ENCODE measurements at places on chromosomes 11 and 22.
A peak's percentile ranks its signal among the peaks of the same experiment; 100 is the strongest.

GRCh38 chr11:9691865-9692264 lies 28.0 kb downstream of the SWAP70 start:
- H3K36me3 ChIP-seq: peaks cover 16% of the 10 kb centered on the region
- H3K27me3 ChIP-seq: no peaks in the 10 kb centered on the region
- no peak overlapping the region for H3K4me3 ChIP-seq
- H3K4me1 ChIP-seq: peaks cover 46% of the 10 kb centered on the region

DNA sequence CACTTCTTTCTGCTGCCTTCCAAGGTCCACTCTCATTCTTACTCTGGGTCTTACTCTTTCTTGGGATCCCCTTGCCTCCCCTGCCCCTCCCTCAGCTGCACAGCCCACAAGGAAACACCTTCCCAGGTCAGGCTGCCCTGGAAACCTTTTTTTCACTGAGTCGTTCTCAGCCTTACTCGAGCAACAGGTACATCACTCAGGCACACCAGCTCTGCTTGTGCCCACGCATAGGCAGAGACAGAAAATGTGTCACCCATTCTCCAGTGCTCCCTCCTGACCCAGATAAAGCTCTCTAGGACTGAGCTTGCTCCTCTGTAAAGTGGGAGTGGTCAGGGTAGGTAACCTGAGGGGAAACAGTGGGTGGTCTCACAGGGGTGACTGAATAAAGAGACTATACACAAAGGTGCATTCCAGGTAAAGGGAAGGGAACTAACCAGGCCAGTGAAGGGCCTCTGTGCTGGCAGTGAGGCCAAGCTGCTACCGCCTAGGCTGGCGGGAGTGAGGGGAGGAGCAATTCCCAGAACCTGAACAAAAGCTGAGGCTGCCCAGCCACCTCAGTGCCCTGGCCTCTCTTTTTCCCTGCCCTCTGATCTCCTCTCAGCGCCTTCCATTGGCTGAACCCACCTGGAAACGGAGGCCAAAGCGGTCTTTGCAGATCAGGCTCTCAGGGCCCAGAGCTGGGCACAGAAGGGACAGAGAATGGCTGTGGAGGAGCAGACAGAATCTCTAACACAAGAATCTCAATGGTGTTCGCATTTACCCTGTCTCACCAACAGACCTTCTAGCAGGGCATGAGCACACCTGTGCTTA lies 15.9 kb downstream of the PRG3 start:
- no peaks in the 10 kb centered on the region for H3K27me3 ChIP-seq
- H3K36me3 ChIP-seq: no peaks in the 10 kb centered on the region
- no peak for DNase-seq
- H3K4me3 ChIP-seq: no peak overlapping the region
- no peak overlapping the region for H3K27ac ChIP-seq

DNA sequence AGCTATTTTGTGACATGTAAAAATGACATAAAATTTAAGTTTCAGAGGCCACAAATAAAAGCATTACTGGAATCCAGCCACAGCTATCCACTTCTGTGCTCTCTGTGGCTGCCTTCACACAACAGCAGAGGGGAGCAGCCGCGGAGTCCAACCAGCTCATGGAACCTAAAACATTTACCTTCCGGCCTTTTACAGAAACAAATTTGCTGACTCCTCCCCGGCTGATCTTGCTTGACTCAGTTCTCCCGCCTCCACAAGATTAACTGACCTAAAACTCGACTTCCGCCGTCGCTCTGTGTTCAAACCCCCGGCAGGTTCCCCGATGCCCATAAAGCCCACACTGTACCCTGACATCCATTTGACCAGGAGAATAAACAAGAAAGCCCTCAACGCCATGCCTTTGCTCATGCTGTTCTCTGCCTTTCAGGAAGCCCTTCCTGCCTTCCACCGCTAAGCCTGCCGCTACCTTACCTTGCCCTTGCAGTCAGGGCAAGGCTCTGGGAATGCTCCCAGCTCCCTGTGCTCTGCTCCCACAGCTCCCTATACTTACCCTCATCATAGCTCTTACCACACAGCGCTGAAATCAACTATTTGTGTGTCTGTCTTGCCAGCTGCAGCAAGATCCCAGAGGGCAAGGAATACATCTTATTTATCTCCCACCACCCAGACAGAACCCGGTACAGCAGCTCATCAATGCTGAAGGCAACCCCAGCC lies 35.4 kb downstream of the MICAL3 start:
- peaks cover 8% of the 10 kb centered on the region for H3K36me3 ChIP-seq
- no peak for DNase-seq
- no peak overlapping the region for H3K27ac ChIP-seq
- H3K4me3 ChIP-seq: no peak overlapping the region
- H3K27me3 ChIP-seq: no peaks in the 10 kb centered on the region

GRCh38 chr11:34624069-34624468 lies 3.2 kb downstream of the EHF start:
- DNase-seq: peak; percentile 38
- H3K36me3 ChIP-seq: no peaks in the 10 kb centered on the region
- H3K4me1 ChIP-seq: peaks cover 13% of the 10 kb centered on the region
- H3K27me3 ChIP-seq: peaks cover 3% of the 10 kb centered on the region

DNA sequence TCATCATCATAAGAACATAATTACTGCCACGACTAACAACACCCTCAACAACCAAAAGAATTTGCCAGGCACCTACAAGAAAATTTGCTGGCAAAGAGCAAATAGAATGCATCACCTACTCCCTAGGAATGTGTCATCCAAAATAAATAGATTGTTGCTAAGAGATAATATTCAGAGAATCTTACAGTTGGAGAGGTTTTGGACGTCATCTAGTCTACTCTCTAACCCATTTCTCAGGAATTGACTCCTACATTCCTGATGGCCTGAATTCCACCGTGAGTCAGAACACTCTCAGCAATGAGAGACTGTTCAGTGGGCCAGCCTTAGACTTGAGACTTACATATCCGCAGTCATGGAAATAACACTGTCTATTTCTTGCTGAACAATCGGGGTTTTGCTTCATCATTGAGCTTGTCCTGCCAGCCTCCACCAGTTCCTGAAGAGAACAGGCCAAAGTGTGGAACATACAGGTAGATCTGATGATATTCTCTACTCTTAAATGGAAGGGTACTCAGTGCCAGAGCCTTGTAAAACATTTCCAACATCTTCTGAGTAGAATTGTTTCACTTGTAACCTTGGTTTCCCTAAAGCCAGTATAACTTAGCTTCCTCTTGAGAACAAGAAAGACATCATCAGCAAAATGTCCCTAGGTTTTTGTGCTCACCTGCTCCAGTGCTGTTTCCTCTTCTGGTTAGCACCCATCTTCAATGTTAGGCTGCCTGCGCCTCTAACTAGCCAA lies 8.3 kb downstream of the KIRREL3 start:
- H3K4me3 ChIP-seq: no peak overlapping the region
- peaks cover 6% of the 10 kb centered on the region for H3K27me3 ChIP-seq
- DNase-seq: no peak
- H3K4me1 ChIP-seq: no peaks in the 10 kb centered on the region

DNA sequence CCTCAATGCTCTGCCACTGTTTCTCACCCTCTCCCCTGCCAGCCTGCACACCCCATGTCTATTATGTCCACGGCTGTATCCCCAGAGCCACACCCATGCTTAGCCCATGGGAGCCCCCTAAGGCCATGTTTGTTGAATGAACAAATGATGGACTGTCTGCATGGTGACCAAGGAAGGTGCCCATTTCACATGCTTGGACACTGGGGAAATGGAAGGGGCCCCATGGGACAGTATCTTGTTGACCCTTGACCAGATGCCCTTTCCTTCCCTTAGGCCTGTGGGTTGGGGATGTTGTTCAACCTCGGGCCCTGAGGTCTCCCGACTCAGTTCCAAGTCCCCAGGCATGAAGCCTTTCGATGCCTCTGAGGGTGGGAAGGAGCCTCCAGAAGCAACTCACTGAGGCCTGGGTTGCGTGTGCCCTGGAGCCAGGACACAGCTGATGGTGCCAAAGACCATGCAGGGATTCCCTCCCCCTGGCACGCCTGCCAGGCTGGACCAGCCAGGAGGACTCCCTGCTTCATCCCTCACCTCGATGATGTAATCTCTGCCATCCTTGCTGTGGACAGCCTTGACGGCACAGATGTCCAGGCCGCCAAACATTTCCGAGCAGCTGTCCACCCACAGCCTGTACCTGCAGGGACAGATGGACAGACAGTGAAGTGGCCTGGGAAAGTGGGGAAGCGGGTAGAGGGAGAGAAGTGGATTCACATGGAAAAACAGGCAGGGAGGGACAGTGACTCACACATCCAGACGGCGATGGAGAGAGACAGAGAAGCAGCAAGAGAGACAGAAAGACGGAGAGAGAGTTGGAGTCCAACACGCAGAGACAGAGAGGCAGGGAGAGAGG lies 58.9 kb downstream of the FBXO7 start:
- H3K27me3 ChIP-seq: no peaks in the 10 kb centered on the region
- no peak for DNase-seq
- no peak overlapping the region for H3K4me3 ChIP-seq
- no peaks in the 10 kb centered on the region for H3K4me1 ChIP-seq

GRCh38 chr11:88102598-88102934 lies 72.7 kb downstream of the RAB38 start:
- no peaks in the 10 kb centered on the region for H3K36me3 ChIP-seq
- no peak for DNase-seq
- no peak overlapping the region for H3K4me3 ChIP-seq
- no peak overlapping the region for H3K27ac ChIP-seq

- H3K36me3 ChIP-seq: no peaks in the 10 kb centered on the region
- no peak overlapping the region for H3K27ac ChIP-seq
- no peak for DNase-seq
- 0 out of 2 replicates have a peak, but pooled peaks cover 6% of the 10 kb centered on the region for H3K27me3 ChIP-seq
- H3K4me3 ChIP-seq: no peak overlapping the region
- H3K4me1 ChIP-seq: no peaks in the 10 kb centered on the region
Observed at GRCh38 chr11:1733009-1733715, 17.2 kb downstream of the IFITM10 start.

- H3K27ac ChIP-seq: no peak overlapping the region
- no peaks in the 10 kb centered on the region for H3K36me3 ChIP-seq
- no peak overlapping the region for H3K4me3 ChIP-seq
- no peaks in the 10 kb centered on the region for H3K4me1 ChIP-seq
- no peak for DNase-seq
- no peaks in the 10 kb centered on the region for H3K27me3 ChIP-seq
Observed at GRCh38 chr11:92869716-92870115, 99.7 kb upstream of the MTNR1B start.

DNA sequence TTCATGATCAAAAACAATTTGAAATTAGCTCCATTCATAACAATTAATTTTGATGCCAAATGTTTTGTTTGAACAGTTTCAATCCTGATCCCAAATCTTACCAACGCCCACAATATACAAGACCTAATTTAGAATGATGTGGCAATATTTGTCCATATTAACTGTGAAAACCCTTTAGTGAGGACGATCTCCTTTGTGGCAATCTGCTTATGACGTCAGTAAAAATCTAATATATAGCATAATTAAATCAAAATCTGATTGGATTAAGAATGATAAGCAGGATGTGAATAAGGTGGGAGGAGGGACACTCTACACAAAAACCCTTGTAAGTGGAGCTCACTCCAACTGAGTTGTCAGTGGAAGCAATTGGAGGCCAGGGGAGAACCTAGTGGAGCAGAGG lies 11.9 kb upstream of the SLC5A4 start:
- DNase-seq: no peak
- H3K27me3 ChIP-seq: peaks cover 1% of the 10 kb centered on the region
- no peaks in the 10 kb centered on the region for H3K4me1 ChIP-seq
- H3K36me3 ChIP-seq: no peaks in the 10 kb centered on the region
- no peak overlapping the region for H3K4me3 ChIP-seq
- no peak overlapping the region for H3K27ac ChIP-seq

GRCh38 chr11:72670041-72670440 lies 4.2 kb downstream of the PDE2A start:
- H3K4me1 ChIP-seq: peaks cover 25% of the 10 kb centered on the region
- no peak overlapping the region for H3K4me3 ChIP-seq
- H3K27ac ChIP-seq: no peak overlapping the region
- DNase-seq: no peak
- no peaks in the 10 kb centered on the region for H3K36me3 ChIP-seq

DNA sequence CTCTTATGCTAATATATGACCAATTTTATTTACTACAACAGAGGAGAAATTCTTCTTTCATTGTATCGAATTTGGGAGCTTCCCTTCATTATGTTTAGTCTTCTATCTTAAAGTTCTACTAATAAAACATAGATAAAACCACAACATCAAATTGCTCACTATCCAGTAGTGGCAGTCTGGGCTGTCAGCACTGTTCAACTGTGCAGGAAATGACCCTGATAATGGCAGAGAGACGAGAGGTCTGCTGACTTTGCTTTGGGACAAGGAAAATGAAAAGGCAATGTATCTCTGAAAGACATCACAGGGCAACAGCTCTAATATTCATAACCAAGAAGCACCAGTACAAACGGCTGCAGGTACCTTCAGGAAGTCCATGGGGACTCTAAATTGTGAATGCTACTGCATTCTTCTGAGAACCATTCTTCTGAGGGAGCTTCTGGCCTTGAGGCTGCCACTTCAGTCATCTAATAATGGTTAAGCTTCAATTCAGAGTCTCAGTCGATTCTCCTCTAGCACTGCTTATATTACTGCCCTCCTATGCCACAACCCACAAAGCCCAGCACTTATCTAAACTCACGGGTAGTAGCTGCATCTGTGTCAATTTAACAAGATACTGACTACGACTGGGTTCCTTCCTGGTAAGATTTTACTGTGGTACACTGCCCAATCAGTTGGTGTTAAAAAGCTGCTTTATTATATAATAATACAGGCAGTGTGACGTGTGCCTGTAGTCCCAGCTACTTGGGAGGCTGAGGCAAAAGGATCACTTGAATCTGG lies 44.2 kb downstream of the CKAP5 start:
- no peak for DNase-seq
- H3K27me3 ChIP-seq: no peaks in the 10 kb centered on the region
- H3K4me1 ChIP-seq: no peaks in the 10 kb centered on the region
- H3K36me3 ChIP-seq: peaks cover 5% of the 10 kb centered on the region
- H3K4me3 ChIP-seq: no peak overlapping the region

- H3K27me3 ChIP-seq: no peaks in the 10 kb centered on the region
- no peak for DNase-seq
- H3K4me1 ChIP-seq: no peaks in the 10 kb centered on the region
- H3K27ac ChIP-seq: no peak overlapping the region
- no peak overlapping the region for H3K4me3 ChIP-seq
- H3K36me3 ChIP-seq: no peaks in the 10 kb centered on the region
Observed at GRCh38 chr11:98740321-98740720, 280.4 kb upstream of the CNTN5 start.

DNA sequence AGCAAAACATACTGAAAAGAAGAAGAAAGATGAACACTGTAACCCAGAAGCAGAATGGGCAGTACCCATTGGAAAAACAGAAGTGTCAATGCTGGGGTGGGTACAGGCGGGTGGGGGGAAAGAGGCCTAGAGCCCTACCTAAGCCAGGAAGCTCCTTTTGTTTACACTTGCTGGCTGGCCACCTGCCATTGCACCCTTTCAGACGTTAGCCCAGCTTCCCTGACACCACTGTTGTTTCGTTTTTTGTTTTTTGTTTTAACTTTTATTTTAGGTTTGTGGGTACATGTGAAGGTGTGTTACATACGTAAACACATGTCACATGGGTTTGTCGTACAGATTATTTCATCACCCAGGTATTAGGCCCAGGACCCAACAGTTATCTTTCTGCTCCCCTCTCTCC lies 55.4 kb downstream of the PLEKHA7 start:
- H3K27ac ChIP-seq: no peak overlapping the region
- DNase-seq: no peak
- no peaks in the 10 kb centered on the region for H3K36me3 ChIP-seq
- H3K4me1 ChIP-seq: peaks cover 9% of the 10 kb centered on the region
